ENCODE measurements at places on chromosomes 5 and 9.

GRCh38 chr5:173298213-173298926, 29.8 kb downstream of the STC2 start:
- no peak for DNase-seq

GRCh38 chr5:142959683-142960657, 189.8 kb downstream of the ARHGAP26 start:
- no peak for DNase-seq

DNA sequence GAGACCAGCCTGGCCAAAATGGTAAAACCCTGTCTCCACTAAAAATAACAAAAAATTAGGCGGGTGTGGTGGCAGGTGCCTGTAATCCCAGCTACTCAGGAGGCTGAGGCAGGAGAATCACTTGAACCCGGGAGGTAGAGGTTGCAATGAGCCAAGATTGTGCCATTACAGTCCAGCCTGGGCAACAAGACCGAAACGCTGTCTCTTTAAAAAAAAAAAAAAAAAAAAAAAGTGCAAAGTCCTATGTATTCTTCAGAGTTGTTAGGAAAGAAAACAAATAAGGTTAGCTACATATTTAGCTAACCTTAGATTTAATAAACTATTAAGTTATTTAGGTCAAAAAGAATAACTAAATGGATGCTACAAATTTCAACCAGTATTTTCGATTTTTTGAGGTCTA, 11.5 kb downstream of the ATG12 start:
- DNase-seq = no peak

GRCh38 chr5:126514558-126515141, 80.4 kb downstream of the ALDH7A1 start:
- DNase-seq = no peak

DNA sequence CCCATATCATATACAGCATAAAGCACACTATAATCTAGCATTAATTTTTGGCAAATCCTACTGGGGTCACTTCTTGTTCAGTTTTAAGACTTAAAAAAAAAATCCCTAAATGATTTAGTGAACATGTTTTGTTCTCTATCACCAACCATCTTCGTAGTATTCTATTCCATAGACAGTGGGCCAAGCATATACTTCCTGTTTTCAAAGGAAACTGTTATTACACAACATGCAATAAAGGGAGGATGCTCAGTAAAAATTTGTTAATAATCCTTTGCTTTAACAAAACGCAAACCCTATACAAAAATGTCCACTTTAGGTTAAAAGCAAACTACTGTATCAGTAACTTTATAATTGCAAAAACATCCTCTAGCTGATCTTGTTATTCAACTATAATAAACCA, 13.0 kb downstream of the CCNH start:
- no peak for DNase-seq

Data from cortex of kidney (tissue), 1 donor.